ENCODE measurements at places on chromosomes 5 and 9.

DNA sequence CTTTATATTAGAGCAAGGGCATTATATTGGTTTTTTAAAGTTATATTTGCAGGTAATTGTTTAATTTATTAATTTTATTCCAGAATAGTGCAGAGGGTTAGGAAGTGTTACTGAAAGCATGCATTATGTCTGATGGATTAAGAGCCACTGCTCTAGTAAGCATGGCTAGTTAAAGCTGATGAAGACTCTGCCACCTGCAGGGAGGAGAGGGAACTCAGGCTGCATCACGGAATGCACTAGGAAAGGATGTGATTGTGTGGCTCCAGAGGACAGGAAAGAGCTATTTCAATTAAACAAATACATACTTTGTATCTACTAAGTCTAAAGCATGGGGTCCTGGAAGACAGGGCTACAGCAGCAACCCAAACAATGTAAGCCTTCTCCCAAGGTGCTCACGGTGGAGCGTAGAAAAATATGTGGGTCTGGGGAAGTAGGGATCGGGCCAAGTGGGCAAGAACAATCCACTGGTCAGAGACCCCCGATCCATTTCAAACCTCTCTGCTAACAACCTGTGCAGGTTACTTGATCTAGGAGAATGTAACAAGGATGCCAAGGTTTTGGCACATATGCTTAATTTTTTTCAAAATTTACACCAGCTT lies 15.3 kb upstream of the GRXCR2 start:
- DNase-seq = no peak

GRCh38 chr5:132303589-132303988 lies 9.4 kb downstream of the SLC22A4 start:
- DNase-seq = no peak

DNA sequence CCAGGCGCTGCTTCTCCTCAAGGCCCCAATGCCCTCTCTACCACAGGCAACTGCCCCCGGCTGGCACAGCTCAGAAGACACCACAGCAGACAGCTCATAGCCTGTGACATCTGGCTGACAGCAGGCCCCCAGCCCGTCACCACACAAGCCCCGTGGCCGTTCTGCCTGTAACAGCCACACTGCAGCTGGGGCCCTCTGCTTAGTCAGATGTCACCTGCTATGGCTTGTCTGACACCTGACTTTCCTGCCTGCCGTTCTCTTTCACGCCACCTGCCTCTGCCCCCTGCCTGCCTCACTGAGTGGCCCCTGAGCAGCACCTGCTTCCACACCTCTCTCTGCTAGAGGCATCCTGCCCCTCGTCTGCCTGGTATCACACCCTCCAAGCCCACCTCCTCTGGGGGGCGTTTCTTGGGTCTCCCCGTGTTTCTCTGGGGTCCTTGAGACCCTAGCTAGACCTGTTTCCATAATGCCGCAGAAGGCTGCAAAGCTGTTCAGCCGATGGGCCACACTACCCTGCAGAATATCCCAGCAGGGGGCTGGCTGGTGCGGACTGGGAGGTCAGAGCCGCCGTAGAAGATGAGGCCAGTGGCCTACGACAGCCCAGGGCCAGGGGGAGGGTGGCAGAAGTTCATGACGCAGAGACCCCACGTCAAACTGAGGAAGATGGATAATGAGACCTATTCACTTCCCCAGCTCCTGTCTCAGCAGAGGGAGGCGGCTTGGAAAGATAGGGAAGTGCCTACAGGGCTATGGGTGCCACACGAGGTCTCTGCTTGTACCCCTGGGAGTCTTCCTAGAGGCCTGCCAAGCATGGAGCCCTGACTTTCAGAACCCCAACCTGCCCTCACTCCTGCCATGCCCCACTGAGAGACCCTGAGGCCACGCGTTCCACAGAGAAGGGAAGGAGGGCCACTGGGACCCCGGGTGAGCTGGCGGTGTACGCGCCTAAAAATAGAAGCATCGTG lies 95.1 kb downstream of the ZNF354C start:
- no peak for DNase-seq

DNA sequence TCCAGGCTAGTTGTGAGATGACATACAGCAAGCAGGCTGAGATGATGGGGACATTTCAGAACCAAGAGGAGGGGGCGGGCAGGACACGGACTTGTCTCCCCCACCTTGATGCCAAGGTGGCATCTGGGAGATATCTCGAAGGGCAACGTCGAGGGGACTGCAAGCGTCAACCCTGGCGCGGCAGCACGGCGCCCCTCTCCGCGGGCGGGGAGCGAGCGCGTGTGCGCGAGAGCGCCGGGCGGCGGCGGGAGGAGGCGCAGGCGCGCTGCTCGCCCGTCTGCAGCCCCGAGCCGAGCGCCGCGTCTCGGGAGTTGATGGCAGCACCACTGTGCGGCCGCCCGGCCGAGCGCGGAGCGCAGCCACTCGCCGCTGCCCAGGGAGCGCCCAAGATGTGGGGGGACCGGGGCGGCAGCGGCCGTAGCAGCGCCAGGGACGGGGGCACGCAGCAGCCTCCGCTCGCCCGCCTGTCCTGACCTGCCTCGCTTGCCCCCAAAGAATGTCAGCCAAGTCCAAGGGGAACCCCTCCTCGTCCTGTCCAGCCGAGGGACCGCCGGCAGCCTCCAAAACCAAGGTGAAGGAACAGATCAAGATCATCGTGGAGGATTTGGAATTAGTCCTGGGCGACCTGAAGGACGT lies at the start of gene PRR16:
Gene PRR16, plus strand, starts transcription at position 310 of the 636 bp plus-strand sequence.
- peak; percentile 39 for DNase-seq

DNA sequence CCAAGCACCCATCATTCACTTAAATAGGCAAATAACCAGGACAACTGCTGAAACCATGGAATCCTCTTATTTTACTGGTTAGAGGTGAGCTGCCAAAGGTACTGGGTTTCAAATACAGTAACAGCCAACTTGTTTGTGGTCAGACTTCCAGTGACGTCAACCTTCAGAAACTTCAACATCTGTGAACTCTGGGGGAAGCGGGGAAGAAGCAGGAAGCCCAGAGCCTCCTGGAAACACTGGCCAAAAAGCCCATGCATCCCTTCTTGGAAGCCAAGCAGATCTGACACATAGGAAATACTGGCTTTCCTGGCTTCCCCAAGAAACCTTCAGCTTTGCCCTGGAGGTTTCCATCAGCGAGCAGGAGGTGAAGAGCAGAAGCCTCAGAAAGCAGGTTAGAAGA lies 4.9 kb upstream of the FRRS1L start:
- DNase-seq = no peak

- no peak for DNase-seq
Observed at GRCh38 chr5:137328463-137328862, 170.7 kb downstream of the SPOCK1 start.

GRCh38 chr5:111695991-111696390 lies 61.0 kb downstream of the NREP start:
- no peak for DNase-seq

GRCh38 chr9:23423999-23424398 lies 402.0 kb downstream of the ELAVL2 start:
- no peak for DNase-seq

- DNase-seq = peak; percentile 70
Observed at GRCh38 chr9:136122425-136123383, 4.0 kb upstream of the TMEM250 start.

GRCh38 chr5:160507221-160507721 lies 85.6 kb downstream of the PTTG1 start:
- DNase-seq = peak; percentile 14

- no peak for DNase-seq
Observed at GRCh38 chr5:130955041-130955440, 210.0 kb downstream of the HINT1 start.

DNA sequence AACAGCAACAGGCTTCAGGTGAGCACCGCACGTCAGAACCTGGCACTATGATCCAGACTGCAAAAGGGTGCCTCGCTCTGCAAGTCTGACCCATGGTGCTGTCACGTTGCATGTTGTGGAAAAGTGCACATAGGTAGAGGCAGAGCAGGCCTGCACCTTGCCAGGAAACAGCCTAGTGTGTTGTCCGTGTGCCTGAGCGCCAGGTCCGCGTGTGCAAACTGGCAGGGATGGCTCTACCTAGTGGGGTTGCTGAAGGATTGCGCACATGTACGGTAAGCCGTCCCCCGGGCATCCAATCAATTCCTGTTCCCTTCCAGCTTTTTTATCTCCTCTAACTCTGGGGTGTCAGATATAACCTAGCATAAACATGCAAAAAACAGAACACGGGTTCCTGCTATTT lies 219.5 kb downstream of the NXNL2 start:
- no peak for DNase-seq

GRCh38 chr5:32099486-32100035 lies 74.6 kb downstream of the GOLPH3 start:
- DNase-seq = no peak

DNA sequence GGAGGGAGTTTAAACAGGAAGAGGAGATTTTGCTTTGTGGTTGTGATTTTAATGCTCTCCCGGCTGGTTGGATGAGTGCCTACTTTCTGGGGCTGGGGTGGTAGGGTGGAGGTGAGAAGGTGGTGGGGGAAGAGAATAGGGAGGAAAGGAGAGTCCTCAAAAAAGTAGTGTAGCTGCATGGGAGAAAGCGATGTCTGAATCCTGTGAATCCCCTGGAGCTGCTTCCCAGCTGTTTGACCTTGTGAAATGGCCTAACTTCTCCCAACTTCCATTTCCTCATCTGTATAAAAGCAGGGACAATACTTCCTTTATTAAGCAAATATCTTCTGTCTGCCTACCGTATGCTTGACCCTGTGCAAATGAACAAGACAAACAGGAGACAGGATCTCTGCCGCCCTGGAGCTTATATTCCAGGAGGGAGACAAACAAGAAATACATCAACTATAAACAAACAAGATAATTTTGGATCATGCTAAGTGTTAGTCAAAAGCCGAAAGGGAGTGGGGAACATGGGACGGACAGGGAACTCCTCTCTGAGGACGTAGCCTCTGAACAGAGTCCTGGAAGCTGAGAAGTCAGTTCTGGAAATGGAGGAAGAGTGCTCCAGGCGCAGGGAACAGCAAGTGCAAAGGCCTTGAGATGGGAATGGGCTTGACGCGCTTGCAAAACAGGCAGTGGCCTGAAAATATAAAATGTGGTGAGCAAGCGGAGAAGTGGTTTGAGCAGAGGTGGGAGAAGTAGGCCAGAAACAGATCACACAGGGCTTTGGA lies 103.5 kb downstream of the SPRY4 start:
- DNase-seq = no peak

GRCh38 chr5:25362799-25363198 lies 718.0 kb upstream of the CDH10 start:
- DNase-seq = no peak

- DNase-seq = no peak
Observed at GRCh38 chr5:93596676-93597490, 13.9 kb downstream of the NR2F1 start.

GRCh38 chr5:11904265-11904906 lies at the start of gene CTNND2:
CTNND2 (minus strand) TSS chr5:11904446; CDS start chr5:11903853, 593 bp downstream.
- peak; percentile 66 for DNase-seq

GRCh38 chr5:146706321-146706972 lies 172.1 kb downstream of the PPP2R2B start:
- no peak for DNase-seq

- no peak for DNase-seq
Observed at GRCh38 chr5:40484495-40484894, 195.2 kb upstream of the PTGER4 start.

- no peak for DNase-seq
Observed at GRCh38 chr5:147985608-147986007, 78.2 kb upstream of the SPINK5 start.

DNA sequence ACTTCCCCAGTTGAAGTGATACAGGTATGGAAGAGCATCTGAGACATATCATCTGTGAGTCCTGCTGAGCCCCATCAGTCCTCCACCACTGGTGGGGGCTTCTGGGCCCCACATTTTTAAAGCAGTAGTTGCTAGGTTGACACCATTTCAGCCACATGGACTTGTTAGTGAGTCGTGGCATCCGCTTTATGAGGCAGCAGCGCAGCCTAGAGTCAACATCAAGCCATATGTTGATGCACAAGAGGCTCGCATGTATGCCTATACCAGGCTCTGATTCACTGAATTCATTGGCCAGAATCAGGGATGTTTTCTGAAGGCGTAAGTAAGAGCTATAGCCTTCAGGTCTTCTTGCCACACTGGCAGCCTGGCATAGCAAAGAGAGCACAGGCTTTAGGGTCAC lies 26.8 kb downstream of the ZNF346 start:
- no peak for DNase-seq

DNA sequence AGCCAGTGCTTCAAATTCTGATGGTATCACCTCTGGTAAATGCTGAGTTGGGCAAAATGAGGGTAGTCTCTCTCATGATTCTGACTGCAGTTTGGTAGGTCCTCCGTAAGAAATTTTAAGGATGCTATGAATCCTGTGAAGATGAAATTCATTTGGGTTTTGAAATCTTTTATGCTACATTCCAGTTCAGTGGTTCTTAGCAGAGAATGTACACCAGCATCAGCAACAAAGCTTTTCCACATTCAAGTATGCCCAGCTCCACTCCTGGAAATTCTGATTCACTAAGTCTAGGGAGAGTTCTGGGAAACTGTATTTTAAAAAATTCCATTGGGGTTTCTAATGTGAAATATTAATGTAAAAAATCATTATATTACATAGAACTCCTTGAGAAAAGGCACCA lies 33.6 kb upstream of the ACOT12 start:
- no peak for DNase-seq

DNA sequence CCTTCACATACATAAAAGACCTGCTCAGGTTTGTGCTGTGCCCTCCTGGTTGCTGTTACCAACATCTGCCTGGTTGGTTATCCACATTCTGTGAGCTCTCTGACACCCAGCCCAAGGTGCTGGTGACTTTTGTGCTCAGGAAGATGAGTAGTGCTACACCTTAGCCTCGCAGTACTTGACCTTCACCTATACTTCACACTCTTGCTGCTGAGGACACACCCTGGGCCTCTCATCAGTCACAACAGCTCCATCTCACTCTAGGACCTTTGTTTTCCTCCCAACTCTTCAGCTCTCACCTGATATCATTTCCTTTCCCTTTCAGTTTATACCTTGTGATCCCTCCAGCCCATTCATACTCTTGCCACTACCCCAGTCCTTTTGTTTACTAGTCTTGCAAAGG lies 10.7 kb upstream of the SLC22A5 start:
- no peak for DNase-seq

GRCh38 chr5:40227366-40227765 lies 452.3 kb upstream of the PTGER4 start:
- no peak for DNase-seq

GRCh38 chr5:177312649-177313181 lies 1.0 kb upstream of the MXD3 start:
- DNase-seq = no peak

DNA sequence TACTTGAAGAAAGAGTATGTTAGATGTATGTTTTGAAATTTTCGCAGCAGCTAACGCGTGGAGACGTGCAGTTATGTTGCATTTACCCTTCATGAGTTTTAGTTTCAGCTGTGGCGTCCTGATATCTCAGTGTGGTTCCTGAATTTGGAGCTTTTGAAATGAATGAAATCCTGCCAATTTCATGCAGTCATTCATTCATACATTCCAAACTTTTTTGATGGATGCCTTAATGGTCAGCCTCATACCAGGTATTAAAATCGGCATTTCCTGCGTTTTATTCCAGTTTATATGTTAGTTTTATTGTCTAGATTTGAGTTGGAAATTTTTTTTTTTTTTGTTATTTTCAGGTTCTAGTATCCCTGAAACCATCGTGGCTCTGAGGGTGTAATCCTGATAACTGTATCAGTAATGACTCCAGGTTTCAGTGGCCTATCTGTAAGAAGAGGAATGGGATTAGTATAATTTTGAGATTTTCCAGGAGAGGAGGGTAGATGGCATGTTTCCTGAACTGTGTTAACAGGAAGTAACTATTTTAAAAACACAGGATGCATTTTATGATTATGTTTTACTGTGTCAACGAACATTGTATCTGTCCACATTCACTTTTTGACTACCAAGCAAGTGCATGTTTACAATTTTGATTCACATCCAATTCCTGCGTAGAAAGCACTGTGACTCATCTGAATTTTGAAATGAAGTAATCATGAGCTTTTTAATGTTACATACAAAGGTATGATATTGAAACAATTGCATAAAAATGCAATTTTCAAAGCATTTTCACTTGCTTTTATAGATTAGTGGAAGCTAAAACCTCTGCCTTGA lies 1.0 kb downstream of the FOCAD start:
- no peak for DNase-seq
